ENCODE measurements at places on chromosomes 11 and 22.

- no peak for DNase-seq
These were observed at the start of gene RIC3 for GRCh38 chr11:8168485-8169257. RIC3 (minus strand) TSS chr11:8169025; CDS start chr11:8168989, 36 bp downstream.

- DNase-seq: peak; percentile 27
These were observed 23.3 kb upstream of the SERPIND1 start for GRCh38 chr22:20750461-20751184.

- no peak for DNase-seq
These were observed 1.8 kb upstream of the TPBGL start for GRCh38 chr11:75238595-75239440.

DNA sequence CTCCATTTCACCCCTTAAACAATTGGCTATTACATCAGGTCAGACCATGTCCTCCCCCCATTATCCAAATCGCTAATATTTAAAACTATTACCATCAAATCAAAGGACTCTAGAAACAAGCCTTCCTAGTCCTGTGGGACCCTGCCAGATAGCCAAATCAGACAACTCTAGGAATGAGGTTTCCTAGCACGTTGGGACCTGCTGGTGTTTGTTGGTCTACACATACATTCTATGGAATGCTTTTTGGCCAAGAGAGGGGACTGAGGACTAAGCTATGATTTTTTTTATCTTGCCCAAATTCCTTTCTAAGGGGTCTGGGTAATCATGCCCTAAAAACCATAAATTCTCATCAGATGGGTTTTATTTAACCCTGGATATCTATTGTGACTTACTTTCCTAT, 14.1 kb upstream of the SELENOH start:
- no peak for DNase-seq

- DNase-seq: peak; percentile 69
These were observed 10.9 kb downstream of the PIM3 start for GRCh38 chr22:49971232-49972162.

DNA sequence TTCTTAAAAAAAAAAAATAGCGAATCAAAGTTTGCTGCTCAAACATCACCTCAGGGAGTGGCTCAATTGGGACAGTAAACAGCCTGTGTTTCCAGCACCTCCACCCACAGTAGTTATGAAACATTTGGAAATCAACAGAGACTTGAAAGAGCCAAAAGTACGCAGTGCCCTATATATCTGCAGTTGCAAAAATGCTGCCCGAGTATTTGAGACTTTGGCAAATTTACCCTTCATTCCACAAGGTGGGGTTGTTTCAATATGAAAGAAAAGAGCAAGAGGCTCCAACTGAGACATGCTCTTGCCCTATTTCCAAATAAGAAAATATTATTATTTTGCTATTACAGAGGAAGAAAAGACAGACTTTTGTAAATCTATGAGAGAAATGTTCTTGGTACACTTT, 851.1 kb upstream of the RAG2 start:
- DNase-seq: peak; percentile 35

DNA sequence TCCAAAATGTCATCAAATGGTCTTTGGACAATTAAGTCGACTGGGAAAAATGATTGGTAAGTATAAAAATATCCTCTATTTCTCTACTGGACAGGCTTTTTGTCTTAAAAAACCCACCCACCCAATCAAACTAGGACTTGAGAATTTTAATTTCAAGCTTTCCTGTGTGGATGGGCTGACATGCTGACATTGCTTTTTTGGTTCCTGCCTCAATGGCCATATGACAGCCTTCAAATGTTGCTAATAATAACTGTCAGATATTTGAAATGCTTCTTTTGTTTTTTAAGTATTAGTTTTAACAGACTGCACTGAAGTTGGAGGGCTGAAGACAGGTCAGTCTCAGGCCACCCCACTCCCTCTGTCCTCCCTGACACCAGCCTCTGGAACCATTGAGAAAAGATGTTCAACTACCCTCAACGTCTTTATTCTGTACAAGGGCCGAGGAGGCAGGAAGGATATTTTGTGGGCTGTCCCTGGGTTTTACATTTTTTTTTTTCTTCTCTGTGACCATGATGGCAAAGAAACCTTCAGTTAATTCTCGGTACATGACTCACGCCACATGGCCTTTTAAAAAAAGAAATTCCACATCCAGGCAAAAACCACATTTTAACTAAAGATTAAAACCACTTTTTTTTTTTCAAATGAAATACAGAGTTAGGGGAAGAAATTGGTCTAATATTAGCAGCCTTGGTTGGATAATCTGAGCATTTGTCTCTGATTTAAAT, 130.4 kb downstream of the SLC1A2 start:
- DNase-seq: no peak

DNA sequence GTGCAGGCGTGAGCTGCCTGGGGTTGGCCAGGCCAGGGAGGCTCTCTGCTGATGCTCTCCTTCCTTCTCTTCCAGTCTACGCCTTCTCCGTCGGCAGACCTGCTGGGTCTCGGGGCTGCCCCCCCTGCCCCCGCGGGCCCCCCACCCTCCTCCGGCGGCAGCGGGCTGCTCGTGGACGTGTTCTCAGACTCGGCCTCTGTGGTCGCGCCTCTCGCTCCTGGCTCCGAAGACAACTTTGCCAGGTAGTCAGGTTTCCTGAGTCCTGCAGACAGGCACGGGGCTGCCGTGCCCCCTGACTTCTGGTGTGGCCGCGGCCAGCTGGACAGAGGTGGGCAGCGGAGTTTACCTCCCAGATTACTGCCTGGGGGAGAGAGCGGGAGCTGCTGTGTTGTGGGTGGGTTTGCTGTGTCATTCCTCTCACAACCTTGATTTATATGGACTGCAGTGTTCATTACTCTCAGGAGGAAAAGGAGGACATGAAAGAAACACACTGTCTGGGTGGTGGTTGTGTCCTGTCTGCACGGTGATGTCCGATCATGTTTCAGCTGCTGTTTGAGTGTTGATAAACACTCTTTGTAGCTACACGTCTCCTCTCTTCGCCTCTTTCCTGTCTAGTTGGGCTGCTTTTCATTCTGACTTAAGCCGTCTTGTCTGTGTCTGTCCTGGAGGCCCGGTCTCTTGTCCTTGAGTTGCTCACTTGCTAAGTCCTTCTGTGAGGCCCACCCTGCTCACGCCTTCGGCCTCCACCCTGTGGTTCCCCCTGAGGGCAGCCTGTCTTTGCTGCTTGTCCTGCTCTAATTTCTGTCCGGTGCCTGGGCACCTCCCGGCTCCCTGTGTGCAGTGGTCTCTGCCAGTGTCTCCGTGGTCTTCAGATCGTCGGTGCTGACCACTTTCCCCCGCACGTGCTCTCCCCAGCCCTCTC, 35.9 kb downstream of the MUC6 start:
- no peak for DNase-seq

GRCh38 chr11:63897459-63898146, 19.4 kb downstream of the RCOR2 start:
- DNase-seq: no peak

- DNase-seq: peak; percentile 51
These were observed 4.4 kb downstream of the INS start for GRCh38 chr11:2156416-2157182.

DNA sequence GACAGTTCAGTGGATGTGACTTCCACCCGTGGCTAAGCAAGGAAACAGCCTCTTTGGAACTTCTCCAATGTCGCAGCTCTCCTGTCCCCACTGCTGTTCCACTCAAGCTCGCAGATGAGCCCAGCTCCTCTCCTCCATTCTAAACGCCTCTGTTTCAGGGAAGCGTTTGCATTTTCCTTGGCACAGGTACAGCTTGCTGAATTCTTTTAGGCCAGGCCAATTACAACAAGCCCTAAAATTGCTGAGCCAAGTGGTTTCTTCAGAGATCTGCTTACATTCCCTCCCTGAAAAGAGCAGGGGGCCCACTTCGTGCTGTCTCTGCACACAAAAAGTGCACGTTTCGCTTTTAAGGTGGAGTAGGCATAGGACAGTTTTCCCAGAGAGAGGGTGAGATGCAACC, 91.5 kb upstream of the BLID start:
- DNase-seq: no peak

GRCh38 chr11:78295991-78296930, 107.5 kb downstream of the USP35 start:
- DNase-seq: no peak

- no peak for DNase-seq
These were observed 19.7 kb downstream of the MOGAT2 start for GRCh38 chr11:75737314-75737713.

DNA sequence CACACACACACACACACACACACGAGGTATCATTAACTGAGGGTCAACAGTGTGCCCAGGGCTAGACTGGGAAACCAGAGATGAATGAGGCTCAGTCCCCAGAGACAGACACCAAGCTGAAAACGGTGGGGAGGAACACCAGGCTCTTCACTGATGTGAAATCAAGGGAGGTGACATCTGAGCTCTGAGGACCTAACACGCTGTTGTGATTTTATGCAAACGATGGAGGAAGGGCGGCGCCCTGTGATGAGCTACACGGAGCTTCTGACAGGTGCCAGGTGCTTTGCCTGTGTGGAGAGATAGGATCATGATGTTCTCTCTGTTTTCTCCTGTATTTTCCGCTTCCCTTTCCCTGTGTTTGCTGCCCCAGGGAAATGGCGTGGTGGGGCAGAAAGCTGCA, 6.5 kb upstream of the CYB5R3 start:
- DNase-seq: no peak

DNA sequence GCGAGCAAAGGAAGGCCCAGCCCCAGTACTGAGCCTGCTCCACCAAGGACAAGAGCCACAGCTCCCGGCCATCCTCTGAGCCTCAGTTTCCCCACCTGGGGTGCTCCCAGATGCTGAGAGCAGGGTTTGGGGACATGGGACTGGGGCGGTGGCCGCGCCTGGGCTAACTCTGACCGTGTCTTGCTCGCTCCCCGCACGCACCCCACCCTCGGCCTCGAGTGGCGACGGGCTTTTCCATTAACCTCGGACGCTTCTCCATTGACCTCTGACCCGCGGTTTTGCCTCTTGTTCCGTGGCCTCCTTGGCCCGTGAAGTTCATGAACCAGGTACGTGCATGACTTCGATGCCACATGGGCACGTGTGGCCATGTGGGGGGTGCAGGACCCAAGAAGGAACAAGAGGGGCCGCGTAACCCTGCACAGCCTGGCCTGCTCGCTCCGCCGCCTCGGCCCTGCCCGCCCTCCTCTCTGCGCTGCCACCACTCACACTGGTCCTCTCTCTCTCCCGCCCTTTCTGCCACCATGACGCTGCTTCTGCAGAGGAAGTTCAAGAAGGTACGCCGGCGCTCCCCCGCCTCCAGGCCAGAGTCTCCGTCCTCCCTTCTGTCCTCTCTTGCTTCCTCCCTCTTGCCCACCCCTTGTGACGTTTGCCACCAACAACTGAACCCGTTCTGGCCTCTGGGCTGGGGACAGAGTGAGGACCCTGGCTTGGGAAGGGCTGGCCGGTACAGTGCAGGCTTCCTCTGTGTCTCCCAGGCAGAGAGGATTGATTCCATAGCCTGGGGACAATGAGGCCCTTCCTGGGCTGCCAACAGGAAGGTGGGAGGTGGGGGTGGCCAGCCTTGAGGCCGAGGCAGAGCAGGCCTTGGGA, 6.9 kb downstream of the TNNT3 start:
- no peak for DNase-seq

DNA sequence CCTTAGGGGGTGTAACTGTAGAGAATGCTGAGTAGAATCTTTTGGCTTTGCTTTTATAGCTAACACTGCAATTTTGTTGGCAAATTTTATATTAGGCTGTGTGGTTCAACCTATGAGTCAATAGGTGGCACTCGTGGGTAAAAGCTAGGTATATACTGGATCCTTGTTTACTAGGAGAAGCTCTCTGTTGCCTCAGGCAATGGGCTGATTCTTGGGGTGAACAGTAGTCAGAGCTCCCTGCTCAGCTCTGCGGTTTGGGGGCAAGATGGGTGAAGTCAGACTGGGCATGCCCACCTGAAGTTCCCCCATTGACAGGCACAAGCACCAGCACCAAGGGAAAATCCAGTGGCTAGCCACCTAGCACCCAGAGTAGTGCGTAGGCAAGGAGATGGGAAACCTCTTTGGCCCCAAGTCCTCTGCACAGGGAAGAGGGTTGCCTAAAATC, 238.7 kb downstream of the FAM181B start:
- DNase-seq: peak; percentile 21

- DNase-seq: peak; percentile 91
These were observed at the start of gene UNC93B1 for GRCh38 chr11:68003846-68004550. UNC93B1 (minus strand) TSS chr11:68004097; CDS start chr11:68004043, 54 bp downstream.

- DNase-seq: no peak
These were observed 9.6 kb downstream of the QSER1 start for GRCh38 chr11:32902089-32902665.

DNA sequence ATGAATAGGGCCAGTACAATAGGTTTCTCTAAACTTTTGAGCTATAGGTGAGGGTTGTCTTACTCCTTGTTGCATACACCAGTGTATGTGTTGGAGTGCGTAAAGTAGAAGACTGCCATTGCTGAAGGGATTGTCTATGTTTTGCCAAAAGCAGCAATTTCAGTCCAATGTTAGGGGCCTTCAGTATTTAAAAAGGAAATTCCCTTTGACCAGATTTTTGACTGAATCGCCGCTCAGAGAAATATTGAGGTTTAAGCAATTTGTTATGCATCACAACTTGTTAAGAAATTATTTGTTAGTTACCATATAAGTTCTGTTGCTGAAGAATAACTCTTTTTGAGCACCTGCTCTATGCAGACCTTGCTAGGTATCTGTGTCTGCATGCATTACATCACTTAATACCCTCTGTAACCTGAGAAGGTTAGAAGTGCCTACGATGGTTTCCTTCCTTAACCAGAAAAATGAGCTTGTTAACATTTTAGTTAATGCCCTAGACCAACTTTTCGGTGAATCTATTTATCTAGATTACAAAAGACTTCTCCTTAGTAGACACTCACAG, 33.9 kb downstream of the MMP20 start:
- no peak for DNase-seq

GRCh38 chr11:35040221-35040942, 98.6 kb upstream of the CD44 start:
- peak; percentile 27 for DNase-seq

- DNase-seq: no peak
These were observed 41.5 kb upstream of the SHISAL1 start for GRCh38 chr22:44354288-44354687.

DNA sequence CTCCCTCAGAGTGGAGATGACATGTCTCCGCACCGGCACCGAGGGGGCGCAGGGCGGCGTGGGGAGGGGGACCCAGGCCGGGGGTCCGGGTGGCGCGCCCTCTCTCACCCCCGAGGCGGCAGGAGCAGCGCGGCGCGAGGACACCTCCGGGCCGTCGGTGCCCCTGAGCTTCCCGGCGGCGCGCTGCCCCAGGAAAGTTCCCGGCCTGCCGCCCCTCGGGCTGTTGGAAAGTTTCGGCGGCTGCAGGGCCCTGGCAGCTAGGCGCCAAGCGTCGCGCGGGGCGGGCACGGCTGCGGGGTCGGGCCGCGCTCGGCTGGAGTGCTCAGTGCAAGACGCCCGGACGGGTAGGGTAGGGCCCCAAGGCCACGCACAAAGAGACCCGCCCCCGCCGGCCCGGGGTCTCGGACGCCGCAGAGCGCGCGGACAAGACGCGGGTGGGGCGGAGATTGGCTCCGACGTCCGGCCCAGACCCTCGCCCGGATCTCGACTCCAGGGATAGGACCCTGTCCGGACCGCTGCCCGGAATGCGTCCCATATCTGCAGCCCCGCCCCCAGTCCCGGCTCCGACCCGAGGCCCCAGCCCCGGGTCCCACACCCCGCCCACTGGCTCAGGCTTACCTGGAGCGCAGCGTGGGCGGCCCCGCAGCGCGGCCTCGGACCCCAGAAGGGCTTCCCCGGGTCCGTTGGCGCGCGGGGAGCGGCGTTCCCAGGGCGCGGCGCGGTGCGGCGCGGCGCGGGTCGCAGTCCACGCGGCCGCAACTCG, 471 bp downstream of the ARVCF start:
- peak; percentile 37 for DNase-seq

- peak; percentile 3 for DNase-seq
These were observed 1.3 kb upstream of the ISX start for GRCh38 chr22:35064664-35065063.
